Midbrain (tissue), 1 donor: ENCODE measurements at places on chromosomes 4 and X.

GRCh38 chr4:159347813-159348212, 244.9 kb downstream of the RAPGEF2 start:
- DNase-seq, result no peak

GRCh38 chrX:10110984-10111363, 45.8 kb upstream of the CLCN4 start:
- no peak for DNase-seq

DNA sequence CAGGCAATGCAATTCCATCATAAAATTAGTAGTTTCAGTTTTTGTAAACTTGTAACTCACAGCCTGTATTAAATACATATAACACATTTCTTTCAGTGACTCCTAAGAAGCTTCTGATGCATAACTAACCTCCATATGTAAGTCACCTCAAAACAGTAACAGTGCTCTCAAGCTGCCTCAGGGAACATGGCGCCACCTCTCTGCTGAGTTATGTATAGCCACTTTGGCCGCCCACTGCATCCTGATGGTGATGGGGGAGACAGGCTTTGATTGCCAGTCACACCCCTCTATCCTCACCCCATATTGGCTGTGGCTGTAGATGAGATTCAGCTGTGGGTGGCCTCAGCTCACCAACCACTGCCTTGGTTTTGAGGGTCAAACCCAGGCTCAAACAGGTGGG, 54.3 kb downstream of the LRBA start:
- DNase-seq, result no peak

GRCh38 chr4:52837716-52838558, 24.2 kb upstream of the RASL11B start:
- peak; percentile 5 for DNase-seq

DNA sequence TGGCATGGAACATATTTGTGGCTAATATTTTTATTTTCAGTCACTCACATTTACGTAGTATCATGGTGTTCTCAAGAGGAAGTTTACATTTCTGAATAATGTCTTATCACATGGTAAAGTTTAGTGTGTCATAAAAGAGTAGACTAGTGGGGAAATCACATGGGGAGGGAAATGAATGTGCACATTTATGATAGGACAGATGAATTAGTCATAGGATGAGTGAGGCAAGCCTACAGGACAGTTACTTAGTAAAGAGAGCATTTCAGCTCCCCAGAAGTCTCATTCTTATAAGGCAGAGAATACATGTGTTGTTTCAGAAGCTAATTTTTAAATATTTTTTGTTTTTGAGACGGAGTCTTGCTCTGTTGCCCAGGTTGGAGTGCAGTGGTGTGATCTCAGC, 6.2 kb downstream of the GK start:
- DNase-seq, result no peak

DNA sequence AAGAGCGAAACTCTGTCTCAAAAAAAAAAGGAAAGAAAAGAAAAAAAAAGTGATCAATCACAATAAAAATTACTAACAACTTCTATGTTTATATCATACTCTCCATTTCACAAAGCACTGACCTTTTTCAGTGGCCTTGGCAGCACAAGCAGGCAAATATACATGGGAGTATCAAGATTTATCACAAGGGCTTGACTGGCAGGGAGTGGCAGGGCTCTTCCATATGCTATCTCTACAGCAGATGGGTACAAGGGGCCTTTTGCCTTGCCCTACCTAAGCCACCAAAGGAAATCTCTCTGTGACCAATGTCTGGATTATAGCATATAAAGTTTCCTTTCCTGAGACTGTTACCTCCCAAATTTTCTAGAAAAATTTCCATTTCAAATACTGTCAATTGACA, 24.4 kb downstream of the TSPAN5 start:
- no peak for DNase-seq

- DNase-seq, result peak; percentile 16
These were observed 243.8 kb upstream of the JADE1 start for GRCh38 chr4:128565565-128566186.

DNA sequence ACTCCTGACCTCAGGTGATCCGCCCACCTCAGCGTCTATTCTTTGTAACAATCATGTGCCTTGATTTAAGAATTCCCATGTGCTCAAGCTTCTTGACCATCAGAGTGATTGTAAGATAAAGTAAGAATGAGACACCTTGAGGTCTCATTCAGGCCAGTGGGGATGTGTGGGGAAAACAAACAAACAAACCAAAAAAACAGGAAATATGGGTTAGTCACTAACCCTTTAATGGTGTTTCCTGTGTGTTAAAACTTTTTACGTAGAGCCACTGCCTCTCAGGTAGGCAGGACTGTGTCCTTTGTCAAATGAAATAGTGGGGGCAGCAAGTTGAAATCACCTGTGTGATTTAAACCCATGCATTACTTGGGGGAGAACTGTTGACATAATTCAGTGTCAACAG, 91.5 kb upstream of the DHRSX start:
- no peak for DNase-seq

- no peak for DNase-seq
These were observed 43.4 kb downstream of the ZNF182 start for GRCh38 chrX:47960406-47960805.

DNA sequence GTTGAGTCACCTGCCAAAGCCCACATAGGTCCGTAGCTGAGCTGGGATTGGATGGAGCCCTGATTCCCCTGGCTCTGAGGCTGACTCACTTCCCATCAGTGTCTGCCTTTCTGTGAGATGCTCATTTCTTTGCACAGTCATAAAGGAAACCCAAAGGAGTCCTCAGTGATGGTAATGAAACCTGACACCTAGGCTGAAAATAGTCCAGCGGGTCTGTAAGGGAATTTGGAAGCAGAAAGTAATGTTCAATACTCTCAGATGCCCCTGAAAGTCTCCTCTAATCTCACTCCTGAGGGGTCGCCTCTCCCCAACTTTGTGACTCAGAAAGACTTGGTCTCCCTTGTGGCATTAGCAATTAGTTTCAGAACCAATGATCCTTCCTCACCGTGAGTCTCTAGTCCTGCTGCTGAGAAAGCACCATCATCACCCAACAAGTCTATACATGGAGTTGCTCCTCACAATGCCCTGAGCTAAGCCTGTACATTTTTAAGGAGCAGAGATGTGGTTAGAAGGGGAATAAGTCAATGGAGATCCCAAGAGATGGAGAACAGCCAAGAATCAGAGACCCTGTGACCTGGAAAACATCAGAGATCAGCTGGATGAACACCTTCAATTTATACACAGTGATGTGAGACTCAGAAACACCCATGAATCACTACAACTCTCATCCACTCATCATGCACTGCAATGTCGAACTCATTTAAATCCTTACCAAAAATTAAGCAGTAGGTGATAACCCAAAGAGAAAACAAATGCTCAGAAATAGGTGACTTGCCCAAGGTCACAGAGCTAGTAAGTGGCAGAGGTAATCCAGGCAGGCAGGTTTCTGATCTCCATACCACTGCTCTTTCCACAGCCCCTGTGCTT, 219.0 kb upstream of the CPEB2 start:
- no peak for DNase-seq

DNA sequence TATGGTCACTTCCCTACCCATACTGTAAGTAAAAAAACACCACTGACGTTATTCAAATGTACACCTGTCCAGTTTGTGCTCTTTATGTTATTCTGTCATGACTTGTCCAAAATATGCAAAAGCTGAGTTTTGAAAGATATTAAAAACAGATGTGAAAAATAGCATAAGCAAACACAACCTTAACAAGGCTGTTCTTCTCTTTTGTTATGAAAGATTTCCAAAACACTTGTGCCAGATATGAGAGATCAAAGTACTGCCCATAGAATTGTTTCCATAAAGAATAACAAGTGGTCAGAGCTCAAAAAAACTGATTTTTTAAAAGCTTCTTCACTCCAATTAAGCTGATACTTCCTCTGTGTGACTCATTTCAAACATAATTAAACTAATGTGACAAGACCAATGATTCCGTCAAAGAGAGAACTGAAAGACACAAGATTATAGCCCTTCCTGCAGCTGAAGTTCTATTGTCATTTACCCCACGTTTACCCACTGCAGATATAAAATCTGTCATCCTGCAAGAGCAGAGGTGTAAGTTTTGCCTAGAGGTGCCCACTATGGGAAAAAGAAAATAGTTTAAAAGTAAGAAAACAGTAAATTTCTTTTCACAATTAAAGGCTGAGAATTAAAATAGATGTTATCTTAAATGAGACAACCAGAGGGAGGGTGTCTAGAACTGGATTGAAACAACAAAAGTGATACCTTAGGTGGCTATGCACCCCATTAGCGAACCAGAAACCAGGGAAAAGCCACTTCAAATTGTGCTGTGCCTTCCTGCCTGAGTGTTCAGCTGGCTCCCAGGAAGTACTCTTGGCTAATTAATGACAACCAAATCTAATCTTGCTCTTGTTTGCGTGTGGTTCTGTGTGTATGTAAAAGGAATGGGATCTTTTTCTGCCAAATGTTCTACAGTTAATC, 30.1 kb downstream of the RASSF6 start:
- no peak for DNase-seq

- no peak for DNase-seq
These were observed 72.9 kb downstream of the MED28 start for GRCh38 chr4:17687237-17687857.

DNA sequence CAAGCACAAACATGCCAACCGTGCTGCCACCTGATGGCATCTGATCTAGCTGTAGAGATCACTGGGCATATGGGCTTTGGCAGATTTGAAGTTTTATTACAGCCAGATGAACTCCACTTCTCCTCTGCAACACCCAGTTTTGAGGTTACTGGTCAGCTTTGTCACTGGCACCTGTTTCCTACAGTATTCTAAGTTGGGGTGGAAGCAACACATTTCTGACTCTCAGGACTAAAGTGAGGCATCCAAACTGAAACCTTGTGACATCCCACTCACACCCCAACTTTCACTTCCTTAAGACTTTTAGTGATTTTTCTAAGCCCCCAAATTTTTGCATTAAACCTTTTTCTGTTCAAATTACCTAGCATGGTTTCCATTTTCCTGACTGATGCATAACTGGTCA, 115.1 kb upstream of the PCDH18 start:
- no peak for DNase-seq
